ENCODE measurements at places on chromosomes 6 and 20.

- DNase-seq, result no peak
Measured at GRCh38 chr20:5164645-5165625, 38.1 kb downstream of the CDS2 start.

- peak; percentile 60 for DNase-seq
Measured at GRCh38 chr6:89610149-89610642, 28.4 kb downstream of the LYRM2 start.

GRCh38 chr6:113488061-113488460, 369.1 kb upstream of the MARCKS start:
- DNase-seq, result no peak

GRCh38 chr20:60242836-60243505, 284.7 kb downstream of the CDH26 start:
- DNase-seq, result no peak
